ENCODE measurements at places on chromosomes 7 and 10.

GRCh38 chr7:128954830-128955802, 17.4 kb downstream of the IRF5 start:
- no peak for DNase-seq

- no peak for DNase-seq
Measured at GRCh38 chr7:156106107-156106426, 293.8 kb upstream of the SHH start.

- DNase-seq = no peak
Measured at GRCh38 chr7:140989068-140989467, 25.7 kb downstream of the MRPS33 start.

- no peak for DNase-seq
Measured at GRCh38 chr7:117273814-117274225, 49.0 kb downstream of the WNT2 start.

GRCh38 chr7:77674878-77675277, 21.4 kb upstream of the RSBN1L start:
- DNase-seq = no peak

- DNase-seq = no peak
Measured at GRCh38 chr7:92650391-92650790, 60.2 kb upstream of the FAM133B start.

GRCh38 chr10:17747883-17748550, 4.0 kb upstream of the TMEM236 start:
- no peak for DNase-seq

DNA sequence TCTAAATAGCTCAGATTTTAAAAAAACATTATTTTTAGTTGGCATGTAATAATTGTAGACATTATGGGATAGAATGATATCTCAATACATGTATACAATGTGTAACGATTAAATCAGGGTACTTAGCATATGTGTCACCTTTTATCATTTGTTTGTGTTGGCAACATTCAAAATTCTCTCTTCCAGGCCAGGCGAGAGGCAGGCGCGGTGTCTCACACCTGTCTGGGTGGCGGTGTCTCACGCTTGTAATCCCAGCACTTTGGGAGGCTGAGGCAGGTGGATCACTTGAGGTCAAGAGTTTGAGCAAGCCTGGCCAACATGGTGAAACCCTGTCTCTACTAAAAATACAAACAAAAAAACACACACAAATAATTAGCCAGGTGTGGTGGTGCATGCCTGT, 151.7 kb downstream of the RTKN2 start:
- DNase-seq = no peak

DNA sequence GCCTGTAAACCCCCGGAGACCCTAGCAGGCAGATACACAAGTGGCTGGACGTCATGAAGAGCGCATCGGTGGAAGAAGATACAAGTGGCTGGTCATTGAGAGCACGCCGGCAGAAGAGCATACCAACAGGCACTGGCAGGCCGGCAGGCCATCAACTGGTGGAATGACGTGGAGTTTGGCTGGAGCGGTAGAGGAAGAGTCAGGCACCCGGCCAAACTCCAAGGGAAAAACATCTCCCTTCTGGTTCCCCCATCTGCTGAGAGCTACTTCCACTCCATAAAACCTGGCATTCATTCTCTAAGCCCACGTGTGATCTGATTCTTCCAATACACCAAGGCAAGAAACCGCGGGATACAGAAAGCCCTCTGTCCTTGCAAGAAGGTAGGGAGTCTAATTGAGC, 113.4 kb upstream of the NPSR1 start:
- no peak for DNase-seq

GRCh38 chr7:114973147-114973546, 51.3 kb downstream of the MDFIC start:
- DNase-seq = no peak

DNA sequence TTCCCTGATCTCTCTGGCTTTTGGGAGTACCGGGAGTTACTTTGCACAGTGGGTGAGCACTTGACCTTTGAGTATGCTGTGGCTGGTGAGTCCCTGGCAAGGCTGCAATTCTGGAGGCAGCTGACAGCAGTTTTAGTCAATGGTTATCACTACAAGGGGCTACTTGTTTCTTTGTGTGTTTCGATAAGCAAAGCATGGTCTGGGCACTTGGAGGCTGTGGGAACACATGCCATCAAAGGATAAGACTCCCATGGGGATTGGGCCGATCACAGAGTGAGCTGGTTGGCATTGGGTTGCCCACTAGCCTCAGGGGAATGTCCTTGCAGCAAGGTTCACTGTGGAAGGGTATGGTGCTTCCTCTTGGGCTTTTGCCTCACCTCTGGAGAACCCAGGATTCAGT, 208.2 kb downstream of the SNX13 start:
- no peak for DNase-seq

- peak; percentile 3 for DNase-seq
Measured at GRCh38 chr10:74704629-74705357, 121.6 kb upstream of the KAT6B start.

DNA sequence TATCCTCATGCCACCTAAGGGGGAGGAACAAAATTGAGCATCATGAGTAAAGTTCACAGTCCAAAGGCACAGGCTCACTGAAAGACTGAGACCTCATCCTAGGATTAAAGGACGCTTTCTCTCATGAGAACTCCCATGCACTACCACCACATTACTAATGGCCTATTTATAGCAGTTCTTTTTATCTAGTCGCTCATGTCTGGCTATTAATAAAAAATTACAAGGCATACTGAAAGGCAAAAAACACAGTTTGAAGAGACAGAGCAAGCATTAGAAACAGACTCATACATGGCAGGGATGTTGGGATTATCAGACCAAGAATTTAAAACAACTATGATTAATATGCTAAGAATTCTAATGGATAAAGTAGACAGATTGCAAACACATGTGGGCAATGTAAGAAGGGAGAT, 46.0 kb upstream of the CDK13 start:
- DNase-seq = no peak

DNA sequence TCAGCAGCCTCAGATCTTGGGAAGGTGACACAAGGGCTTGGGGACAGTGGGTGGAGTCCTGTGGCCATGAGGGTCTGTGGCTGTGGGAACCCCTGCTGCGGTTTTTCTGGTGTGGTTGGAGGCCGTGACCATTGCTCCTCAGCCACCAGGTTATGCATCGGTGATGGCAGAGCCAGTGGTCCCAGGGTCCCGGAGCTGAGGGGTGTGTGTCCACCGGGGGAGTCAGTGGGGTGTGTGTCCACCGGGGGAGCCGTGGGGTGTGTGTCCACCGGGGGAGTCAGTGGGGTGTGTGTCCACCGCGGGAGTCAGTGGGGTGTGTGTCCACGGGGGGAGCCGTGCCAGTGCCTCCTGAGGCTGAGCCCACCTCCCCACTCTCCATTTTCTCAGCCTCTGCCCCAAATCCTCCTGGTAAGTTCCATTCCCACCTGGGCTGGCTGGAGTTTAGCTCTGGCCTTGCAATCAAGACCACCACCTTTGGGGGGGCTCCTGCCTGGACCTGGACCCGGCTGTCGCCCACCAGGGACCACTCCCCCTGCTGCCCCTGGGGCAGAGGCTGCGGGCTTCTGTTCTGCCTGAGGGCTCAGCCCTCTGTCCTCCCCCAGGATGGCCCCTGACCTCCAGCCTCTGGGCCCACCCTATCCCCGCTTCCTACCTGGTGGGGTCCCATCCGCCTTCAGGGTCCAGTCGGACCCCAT, 143.5 kb downstream of the ELFN1 start:
- no peak for DNase-seq

DNA sequence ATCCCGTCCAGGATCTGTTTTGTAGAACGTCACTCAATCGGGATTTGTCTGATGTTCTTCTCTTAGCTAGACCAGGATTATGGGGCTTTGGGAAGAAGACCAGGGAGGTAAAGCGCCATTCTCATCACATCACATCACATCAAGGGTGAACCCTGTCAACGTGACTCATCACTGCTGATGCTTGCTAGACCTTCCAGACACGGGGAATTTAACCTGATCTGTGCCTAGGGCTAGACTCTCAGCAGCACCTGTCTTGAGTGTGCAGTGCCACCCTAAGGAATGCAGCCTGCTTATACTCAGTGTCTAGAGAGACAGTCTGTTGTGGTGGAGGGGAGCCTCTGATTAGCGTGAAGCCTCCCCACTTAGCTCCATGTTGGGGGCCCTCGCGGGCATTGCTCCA, 678.6 kb upstream of the FOXK1 start:
- DNase-seq = no peak

- no peak for DNase-seq
Measured at GRCh38 chr10:61918140-61918539, 16.6 kb downstream of the ARID5B start.

GRCh38 chr7:137619181-137619580, 227.6 kb downstream of the DGKI start:
- DNase-seq = no peak

DNA sequence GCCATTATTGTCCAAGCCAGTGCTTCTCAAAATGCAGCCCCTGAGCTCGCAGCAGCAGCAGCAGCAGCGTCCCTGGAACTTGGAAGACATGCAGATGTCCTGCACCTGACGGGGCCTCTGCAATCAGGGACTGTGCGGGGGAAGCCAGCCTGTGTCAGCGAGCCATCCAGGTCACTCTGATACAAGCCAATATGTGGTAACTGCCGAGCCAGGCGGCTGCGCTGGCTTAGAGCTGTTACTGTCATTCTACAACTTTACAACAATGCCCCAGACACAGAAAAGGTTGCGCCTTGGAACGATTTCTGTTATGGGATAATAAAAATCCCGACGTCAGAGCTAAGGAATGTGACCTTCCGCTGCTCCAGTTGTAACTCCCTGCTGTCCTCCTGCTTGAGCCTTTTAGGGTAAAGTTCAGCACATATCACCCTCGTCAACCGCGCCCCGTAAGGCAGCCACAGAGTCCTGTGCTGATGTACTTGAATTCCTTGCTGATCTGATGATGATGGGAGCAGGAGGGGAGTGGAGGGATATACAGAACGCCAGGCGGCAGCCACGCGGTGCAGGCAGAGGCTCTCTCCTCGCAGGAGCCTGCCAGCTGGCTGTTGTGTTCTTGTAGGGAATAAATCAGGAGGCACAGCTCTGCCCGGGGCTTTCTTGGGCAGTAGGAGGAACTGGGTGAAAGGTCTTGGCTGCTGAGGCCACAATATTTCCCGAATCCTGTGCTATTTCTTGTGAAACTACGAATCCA, 20.0 kb upstream of the CRYGN start:
- DNase-seq = peak; percentile 77

DNA sequence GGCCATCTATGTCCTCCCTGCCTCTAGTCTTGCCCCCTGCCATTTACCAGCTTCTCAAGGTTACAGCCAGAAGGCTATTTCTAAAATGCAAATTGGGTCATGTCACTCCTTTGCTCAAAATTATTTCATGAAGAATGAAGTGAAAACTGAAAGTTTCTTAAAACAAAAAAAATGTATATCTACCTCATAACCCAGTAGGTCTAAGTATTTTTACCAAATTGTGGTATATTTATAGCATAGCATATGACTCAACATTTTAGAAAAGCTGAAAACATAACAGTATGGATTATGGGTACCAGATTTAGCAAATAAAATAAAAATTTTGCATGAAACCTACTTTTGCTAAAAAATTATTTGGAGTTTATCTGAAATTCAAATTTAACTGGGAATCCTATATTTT, 78.4 kb downstream of the SLC16A9 start:
- no peak for DNase-seq

DNA sequence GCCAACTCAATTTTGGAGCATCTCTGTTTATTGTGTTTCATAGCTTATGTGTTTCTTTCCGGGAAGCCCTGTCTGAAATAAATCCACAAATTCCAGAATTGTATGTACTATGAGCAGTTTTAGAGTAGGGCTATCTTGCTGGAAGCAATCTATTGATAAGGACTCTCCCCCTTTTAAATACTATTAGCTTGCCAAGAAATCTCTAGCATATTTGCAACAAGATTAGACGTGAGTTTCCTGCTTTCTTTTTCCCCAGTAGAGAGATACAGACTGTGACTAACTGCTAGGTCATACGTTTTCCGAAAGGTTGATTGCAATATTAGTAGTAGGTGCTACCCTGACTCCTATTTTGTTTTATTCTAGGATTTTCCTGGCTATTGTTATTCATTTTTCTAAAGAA, 277.0 kb downstream of the MALRD1 start:
- no peak for DNase-seq

DNA sequence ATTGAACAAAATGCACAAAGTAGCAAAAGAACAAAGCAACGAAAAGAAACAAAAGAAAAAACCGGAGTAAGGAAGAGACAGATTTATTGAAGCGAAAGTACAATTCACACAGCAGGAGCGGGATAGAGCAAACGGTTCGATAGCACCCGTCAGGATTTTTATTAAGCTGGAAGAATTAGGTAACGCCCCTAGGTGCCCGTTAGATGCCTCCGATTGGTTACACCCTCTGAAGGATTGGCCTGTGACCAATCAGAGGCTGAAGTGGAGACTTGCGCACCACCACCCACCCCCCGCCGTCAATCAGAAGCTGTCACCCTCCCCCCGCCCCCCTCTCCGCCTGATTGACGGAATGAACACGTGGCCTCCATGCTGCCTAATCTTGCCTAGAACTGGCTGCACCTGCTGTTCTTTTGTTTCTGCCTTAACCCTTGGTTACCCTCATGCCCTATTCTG, 16.8 kb downstream of the OCM2 start:
- DNase-seq = no peak

GRCh38 chr7:24283554-24283896, 465 bp upstream of the NPY start:
- DNase-seq = no peak

DNA sequence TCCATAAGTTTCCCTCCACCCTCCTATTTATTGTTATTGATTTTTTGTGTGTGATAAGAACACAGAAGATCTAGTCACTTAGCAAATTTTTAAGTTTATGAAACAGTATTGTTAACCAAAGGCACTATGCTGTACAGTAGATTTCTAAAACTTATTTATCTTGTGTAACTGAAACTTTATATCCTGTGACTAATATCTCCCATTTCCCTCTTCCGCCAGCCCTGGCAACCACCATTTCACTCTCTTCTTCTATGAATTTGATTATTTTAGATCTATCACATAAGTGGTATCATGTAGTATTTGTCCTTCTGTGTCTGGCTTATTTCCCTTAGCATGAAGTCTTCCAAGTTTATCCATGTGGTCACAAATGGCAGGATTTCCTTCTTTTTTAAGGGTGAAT, 144.3 kb upstream of the INHBA start:
- no peak for DNase-seq

GRCh38 chr10:86376852-86377796, 10.5 kb upstream of the GRID1 start:
- DNase-seq = peak; percentile 87

GRCh38 chr7:100826514-100827329, 601 bp downstream of the EPHB4 start:
- no peak for DNase-seq

DNA sequence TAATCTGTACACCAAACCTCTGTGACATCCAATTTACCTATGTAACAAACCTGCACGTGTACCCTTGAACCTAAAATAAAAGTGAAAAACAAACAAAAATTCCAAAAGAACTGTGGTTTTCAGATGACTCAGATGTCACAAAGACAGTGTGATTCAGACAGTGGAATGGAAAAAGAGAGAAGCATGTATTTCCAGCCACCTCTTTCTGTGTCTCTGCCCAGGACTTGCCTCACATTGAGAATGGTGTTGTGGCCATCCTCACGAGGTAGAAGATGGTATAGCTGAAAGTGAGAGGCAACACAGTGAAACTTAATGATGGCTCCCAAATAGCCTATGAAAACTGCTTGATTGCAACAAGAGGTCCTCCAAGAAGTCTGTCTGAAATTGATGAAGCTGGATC, 78.0 kb downstream of the ARL5B start:
- DNase-seq = no peak
